Stimulated activated CD8-positive, alpha-beta memory T cell treated with anti-CD3 and anti-CD28 coated beads, Interleukin-15, amount 100 ng/mL, for 4 hours (primary cell): ENCODE measurements at places on chromosomes 2 and 18.

DNA sequence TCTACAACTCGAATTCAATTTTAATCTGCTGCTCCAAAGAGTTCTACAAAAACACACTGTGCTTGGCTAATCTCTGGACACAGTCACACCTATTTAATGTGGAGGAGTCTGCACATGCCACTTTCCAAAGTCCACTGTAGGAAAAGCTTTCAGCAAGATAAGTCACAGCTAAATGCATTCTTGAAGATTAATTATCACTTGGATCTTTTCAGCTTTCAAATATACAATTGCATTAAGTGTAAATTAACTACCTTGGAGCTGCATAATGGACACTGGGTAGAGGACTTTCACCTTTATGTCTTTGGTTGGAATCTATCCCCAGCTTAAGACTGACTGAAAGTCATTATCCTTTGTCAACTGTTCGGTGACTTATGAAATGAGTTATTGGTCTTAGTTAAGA lies 565.1 kb downstream of the PIK3C3 start:
- no peak for DNase-seq

- DNase-seq, result no peak
Measured at GRCh38 chr2:120989512-120990441, 254.1 kb downstream of the GLI2 start.

DNA sequence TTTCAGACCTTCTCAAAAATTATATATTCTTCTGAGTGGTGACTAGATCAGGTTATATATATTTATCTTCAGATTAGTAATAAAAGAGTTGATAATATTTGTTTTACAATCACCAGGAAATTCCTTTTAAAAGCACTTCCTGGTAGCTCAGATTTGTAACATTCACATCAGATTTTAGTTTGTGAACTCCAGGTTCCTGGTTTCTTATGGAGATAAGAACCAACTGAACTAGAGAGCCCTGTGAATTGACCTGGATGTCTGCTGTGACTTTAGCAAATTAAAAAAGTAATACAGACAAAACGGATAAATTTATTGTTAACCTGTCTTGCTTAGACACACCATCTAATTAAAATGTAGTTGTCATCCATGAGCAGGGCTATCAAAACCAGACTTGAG lies 868.7 kb downstream of the BCL11A start:
- DNase-seq, result no peak

- DNase-seq, result no peak
Measured at GRCh38 chr2:16170675-16171424, 230.5 kb downstream of the MYCN start.
